ENCODE measurements at places on chromosomes 16 and 17.

DNA sequence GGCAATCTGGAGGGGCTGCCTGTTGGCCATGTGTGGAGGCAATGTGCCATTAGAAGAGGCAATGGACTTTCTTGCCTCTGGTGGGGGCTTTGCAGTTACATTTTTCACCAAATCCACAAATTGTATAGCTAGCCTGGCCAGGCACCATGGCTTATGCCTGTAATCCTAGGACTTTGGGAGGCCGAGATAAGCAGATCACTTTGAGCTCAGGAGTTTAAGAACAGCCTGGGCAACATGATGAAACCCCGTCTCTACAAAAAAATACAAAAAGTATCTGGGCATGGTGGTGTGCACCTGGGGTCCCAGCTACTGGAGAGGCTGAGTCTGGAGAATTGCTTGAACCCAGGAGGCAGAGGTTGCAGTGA, 2.7 kb upstream of the RNF112 start:
- no peak for DNase-seq

DNA sequence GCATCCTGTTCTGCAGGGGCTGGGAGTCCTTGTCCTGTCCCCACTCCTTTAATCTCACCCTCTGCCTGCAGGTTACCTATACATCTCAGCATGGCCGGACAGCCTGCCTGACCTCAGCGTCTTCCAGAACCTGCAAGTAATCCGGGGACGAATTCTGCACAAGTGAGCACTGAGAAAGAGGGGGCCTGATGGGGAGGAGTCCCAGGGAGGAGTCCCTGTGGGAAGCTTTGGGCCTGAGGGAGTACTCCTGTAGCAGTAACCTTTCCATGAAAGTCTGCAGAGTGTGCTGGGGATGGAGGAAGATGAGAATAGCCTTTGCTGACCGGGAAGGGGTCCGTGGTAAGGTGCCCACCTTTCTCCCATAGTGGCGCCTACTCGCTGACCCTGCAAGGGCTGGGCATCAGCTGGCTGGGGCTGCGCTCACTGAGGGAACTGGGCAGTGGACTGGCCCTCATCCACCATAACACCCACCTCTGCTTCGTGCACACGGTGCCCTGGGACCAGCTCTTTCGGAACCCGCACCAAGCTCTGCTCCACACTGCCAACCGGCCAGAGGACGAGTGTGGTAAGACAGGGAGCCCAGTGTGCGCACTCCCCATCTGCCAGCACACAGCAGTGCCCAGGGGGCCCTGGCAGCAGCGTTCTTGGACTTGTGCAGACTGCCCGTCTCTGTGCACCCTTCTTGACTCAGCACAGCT, 14.8 kb downstream of the MIEN1 start:
- no peak for DNase-seq

- DNase-seq: no peak
These were observed 142.4 kb downstream of the TOX3 start for GRCh38 chr16:52404546-52404945.

- DNase-seq: peak; percentile 56
These were observed 582.7 kb upstream of the PSMD7 start for GRCh38 chr16:73713778-73714495.

DNA sequence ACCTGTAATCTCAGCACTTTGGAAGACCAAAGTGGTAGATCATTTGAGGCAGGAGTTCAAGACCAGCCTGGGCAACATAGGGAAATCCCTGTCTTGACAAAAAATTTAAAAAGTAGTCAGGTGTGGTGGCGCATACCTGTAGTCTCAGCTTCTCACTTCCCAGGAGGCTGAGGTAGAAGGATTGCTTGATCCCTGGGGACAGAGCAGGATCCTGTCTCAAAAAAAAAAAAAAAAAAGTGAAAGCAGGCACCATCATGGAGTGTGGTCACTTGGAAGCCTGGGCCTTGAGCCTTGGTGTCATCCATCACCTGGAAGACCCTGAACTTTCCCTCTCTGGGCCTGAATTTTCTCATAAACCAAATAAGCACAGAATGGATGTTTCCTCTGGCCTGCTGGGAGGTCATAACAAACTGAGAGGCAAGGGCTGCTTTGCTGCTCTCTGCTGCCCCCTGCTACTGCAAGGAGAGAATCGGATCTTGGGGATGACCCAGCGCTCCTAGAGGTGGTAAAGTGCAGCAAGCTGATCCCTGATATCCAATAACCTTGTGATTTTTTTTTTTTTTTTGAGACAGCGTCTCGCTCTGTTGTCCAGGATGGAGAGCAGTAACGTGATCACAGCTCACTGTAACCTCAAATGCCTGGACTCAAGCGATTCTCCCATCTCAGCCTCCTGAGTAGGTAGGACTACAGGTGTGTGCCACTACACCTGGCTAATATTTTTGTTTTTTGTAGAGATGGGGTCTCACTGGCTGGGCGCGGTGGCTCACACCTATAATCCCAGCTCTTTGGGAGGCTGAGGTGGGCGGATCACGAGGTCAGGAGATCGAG, 75.9 kb upstream of the RNU2-1 start:
- no peak for DNase-seq

Measured in caudate nucleus (tissue), 63 donors.